ENCODE measurements at places on chromosomes 3 and 15. TPM values are rescaled to one million over a fixed set of nuclear protein-coding genes. Genes with fewer than 3 reads are reported as not detected.

The DPPA2 gene
- total RNA-seq: not detected

- peak; percentile 21 for DNase-seq
Measured at GRCh38 chr15:41284427-41285177, 47.8 kb downstream of the OIP5 start.

DNA sequence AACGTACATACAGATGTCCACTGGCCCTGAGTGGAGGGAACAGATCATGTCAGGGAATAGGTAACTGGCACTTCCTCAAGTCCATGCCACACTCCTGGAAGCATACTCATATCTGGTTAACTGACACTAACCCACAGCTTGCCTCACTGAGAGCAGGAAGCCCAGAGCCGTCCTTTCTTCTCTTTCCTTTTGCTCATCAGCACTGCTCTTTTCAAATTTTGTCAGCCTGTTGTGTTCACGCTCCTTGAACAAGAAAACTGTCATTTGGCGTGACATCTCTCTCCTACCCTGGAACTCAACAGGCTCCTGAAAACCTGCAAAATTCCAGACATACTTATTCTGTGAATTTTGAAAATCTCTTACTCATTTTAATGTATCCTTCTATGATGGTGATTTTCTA lies 360.2 kb downstream of the MAGI1 start:
- DNase-seq: peak; percentile 7

The FOXL2 gene
- total RNA-seq: 0.45 TPM

- DNase-seq: no peak
Measured at GRCh38 chr15:38192496-38192895, 60.1 kb upstream of the SPRED1 start.

GRCh38 chr3:56357266-56357665 lies 111.0 kb downstream of the ERC2 start:
- no peak for DNase-seq

The PLSCR5 gene
- not detected for total RNA-seq

The SAMD7 gene
- total RNA-seq: not detected

The ROPN1 gene
- total RNA-seq: not detected

DNA sequence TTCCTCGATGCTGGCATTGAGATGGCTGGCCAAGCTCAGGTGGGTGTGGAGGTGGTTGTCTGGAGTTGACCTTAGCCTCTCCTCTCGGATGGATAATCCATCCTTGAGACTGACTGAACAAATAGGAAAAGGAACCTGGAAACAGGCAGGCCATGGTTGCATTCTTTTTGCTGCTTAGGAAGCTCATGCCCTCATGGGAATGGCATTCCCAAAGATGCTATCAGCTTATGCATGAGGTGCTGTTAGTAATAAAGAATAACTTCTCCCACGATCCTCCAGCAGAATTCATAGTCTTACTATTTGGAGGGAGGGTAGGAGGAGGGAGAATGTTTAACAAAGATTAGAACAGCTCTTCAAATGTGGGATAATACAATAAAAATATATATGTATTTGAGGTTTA lies 303.0 kb upstream of the TPM1 start:
- no peak for DNase-seq

GRCh38 chr3:195566797-195567196 lies 16.9 kb downstream of the APOD start:
- no peak for DNase-seq

The SMCO1 gene
- not detected for total RNA-seq

GRCh38 chr3:192830291-192831110 lies 87.2 kb downstream of the MB21D2 start:
- no peak for DNase-seq

DNA sequence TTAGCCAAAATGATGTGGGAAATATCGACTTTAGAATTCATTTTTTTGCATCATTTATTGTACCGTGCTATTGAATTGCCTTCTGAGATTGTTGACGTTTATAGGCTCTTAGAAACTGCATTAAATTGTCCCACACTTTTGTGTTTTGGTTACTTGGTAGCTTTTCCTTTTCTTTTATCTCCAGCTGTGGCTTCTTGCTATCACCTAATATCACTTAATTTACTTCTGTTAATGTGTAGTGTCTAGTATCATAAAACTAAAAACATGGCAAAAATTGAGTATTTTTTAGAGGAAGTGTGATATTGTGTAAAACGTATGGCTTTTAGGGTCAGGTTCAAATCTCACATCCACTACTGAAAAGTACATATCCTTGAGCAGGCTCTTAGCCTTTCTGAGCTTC lies 11.2 kb downstream of the TMOD3 start:
- DNase-seq: no peak

GRCh38 chr3:181176601-181177000 lies 187.1 kb upstream of the DNAJC19 start:
- peak; percentile 1 for DNase-seq

The PCYT1A gene
- 36.6 TPM for total RNA-seq

The PARL gene
- 21.1 TPM for total RNA-seq

DNA sequence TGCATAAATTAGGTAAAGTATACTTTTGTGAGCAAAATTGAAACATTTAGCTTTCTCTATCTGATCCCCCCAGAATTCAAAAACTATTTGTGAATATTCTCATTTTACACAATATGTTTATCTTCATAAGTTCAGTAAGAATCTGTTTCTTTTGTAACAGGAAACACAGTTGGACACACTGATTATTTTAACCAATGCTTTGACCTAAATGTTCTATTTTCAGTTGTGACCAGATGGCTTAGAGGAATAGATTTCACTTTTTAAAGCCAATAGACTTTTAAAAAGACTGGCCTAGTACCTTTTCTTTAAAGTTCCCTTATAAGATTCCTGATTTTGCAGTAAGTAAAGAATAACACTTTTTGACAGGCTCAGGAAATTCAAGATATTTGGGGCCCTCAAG lies 74.0 kb upstream of the STRIT1 start:
- DNase-seq: no peak

- no peak for DNase-seq
Measured at GRCh38 chr3:50623840-50624474, 7.0 kb downstream of the MAPKAPK3 start.

The ZNF620 gene
- total RNA-seq: 12.5 TPM

The TMC3 gene
- total RNA-seq: 0.09 TPM

DNA sequence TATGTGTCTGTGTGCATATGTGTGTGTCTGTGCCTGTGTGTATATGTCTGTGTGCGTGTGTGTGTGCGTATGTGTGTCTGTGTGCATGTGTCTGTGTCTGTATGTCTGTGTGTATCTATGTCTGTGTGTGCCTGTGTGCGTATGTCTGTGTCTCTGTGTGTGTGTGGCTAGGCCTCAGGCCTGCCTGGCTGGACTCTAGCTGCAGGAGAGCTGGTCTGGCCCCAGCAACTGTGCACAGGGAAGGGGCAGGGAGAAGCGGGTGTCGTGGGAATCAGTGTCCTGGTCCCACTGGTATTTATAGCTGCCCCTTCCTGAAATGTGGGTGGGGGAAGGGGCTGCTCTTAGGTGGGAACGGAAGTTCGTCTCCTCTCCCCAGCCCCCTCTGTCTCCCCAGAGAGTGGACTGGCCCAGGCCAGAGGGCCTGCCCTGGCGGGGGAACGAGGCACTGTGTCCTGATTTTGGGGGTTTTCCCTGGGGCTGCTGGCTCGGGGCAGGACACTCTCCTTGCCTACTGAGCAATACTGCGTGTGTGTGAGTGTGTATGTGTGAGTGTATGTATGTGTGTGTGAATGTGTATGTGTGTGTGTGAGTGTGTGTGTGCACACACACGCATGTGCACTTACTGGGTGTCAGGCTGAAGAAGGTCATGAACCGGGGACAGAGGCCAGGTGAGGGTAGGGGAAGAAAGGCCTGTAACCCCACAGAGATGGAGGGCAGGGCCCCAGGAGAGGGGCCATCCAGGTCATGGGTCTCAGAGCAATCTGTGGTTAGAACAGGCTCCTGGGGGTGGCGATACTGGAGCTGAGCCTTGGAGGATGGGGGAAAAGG lies 6.6 kb downstream of the CSPG4 start:
- no peak for DNase-seq

The LMOD3 gene
- total RNA-seq: not detected

DNA sequence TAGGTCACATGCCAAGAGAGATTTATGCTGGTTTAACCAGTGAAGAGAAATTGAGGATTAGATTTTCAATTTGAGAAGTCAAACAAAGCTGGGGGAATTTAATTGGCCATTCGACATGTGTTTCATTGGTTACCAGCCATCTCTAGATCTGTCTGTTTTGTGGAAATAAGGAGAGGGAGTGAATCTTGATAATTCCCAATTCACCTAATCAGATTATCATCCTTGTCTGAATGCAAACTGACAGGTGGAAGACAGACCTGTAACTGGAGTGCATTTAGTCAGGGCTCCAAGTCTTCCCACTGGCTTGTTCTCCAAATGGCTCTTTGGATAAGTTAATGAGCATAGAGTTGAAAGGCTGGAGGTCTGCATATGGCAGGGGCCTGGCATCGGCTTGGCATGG lies 1049.3 kb downstream of the NTRK3 start:
- DNase-seq: no peak

The NLGN1 gene
- 61.6 TPM for total RNA-seq

The RAF1 gene
- total RNA-seq: 139 TPM

- DNase-seq: no peak
Measured at GRCh38 chr15:77791941-77792340, 159.2 kb upstream of the LINGO1 start.

- DNase-seq: no peak
Measured at GRCh38 chr15:32060706-32061105, 30.4 kb downstream of the CHRNA7 start.

GRCh38 chr3:48057521-48057920 lies 41.3 kb upstream of the MAP4 start:
- peak; percentile 36 for DNase-seq

- DNase-seq: no peak
Measured at GRCh38 chr3:23129817-23130216, 73.3 kb upstream of the UBE2E2 start.

- no peak for DNase-seq
Measured at GRCh38 chr15:69210574-69210973, 50.1 kb downstream of the GLCE start.

The PLIN1 gene
- total RNA-seq: 0.45 TPM

DNA sequence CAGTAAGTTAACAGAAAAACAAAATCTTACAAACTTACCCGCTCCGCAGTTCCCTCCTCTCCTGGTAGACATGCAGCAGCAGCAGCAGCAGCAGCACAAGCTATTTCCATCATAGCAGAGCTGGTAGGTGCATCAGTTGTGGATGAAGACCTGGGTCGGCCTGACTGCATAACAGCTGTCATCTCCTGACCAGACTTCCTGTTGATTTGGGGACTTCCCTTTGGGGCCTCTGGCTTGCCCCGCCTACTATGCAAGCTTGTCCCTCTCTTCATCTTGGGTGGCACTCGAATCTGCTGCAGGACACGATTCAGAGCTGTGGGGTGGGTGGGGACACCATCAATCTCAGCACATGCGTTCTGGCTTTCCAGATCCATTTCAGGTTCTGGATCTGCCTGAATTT lies 65.7 kb downstream of the TMCC1 start:
- DNase-seq: no peak

The CYP1A2 gene
- total RNA-seq: not detected

DNA sequence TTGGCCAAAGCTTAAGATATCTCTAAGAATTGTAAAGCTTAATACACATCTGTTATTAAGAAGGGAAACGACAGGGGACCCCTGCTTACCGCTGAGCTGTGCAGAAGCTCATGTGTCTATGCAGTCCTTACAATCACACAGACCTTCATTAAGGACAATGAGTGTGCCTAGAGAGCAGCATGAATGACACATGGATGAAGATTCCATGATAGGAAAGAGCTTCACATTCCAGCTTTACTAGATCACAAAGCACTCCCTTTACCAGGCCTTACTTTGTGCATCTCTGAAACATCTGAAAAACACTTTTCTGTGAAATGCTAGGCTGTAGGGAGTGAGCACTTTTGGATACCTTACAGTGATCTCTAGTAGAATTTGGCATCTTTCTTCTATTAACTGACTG lies 32.0 kb downstream of the RNF168 start:
- DNase-seq: no peak

- DNase-seq: no peak
Measured at GRCh38 chr3:188807006-188807405, 364.8 kb upstream of the TPRG1 start.

The INKA1 gene
- total RNA-seq: 3.7 TPM

DNA sequence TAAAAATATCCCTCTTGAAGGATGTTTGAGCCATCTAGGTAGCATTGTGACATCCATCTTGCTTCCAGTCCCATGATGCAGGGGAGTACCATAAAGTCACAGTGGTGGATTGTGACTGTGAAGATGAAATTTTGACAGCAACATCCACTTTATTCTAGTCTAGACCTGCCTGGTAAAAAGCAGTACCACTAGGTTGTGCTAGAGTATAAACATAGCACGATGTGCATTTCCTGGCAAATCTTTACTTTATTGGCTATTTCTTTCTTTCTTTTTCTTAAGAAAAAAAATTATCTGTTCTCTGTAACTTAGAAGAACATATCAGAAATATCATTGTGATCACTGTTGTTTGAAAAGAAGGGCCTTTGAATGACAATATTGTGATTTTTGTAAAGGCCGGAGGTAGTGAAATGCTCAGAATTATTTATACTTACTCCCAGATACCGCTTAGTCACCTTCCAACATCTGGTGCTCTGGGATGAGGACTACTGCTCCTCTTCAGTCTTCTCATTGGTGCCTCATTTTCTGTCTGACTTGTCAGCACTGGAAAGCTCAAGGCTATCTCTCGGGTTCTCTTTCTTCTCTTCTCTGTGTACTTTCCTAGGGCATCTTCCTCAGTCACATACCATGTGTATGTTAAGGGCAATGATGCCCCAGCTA lies 35.6 kb downstream of the AGBL1 start:
- DNase-seq: peak; percentile 47

GRCh38 chr3:284322-284721 lies 87.8 kb downstream of the CHL1 start:
- peak; percentile 22 for DNase-seq

The UBE2E1 gene
- 76.2 TPM for total RNA-seq

The GOLGA8T gene
- total RNA-seq: 0.64 TPM

The RBP2 gene
- total RNA-seq: not detected

GRCh38 chr15:73323956-73324355 lies 44.8 kb downstream of the HCN4 start:
- DNase-seq: no peak

The MUC13 gene
- total RNA-seq: 0.18 TPM

- no peak for DNase-seq
Measured at GRCh38 chr15:37050345-37050744, 50.0 kb downstream of the MEIS2 start.

GRCh38 chr15:96544162-96544756 lies 213.8 kb downstream of the NR2F2 start:
- no peak for DNase-seq

DNA sequence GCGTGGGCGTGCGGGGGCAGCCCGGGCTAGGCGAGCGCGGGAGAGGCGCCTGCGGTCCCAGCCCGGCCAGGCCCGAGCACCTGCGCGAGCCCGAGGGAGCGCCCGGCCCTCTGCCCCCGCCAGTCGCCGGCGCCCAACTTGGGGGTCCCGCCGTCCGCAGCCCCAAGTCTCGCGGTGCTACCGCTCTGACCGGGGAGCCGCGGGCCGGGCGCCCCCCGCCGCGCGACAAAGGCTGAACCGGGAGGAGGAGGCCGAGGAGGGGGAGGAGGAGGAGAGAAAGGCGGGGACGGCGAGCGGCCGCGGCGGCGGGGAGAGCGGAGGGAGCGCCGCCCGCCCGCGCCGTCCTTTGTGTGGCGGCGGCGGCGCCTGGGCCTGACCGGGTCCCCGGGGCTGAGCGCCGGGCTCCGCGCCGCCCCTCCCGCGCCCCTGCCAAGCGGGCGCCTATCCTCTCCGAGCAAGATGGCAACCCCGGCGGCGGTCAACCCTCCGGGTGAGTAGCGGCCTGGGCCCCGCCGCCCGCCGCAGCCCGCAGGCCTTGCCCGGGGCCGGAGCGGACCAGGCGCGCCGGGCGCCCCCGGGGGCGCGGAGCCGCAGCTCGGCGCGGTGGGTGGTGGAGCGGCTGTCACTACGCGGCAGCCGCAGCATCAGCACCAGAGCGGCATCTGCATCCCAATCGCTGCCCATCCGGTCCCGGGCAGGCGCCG lies at the start of gene ARNT2:
TSS of gene ARNT2 (plus strand) at position 326 of the 704 bp plus-strand sequence. CDS start at position 460, 134 bp downstream.
- peak; percentile 68 for DNase-seq

The MEGF11 gene
- total RNA-seq: 14.0 TPM

The LRRC31 gene
- not detected for total RNA-seq
